ENCODE measurements at places on chromosomes 1 and 21. TPM values are rescaled to one million over a fixed set of nuclear protein-coding genes. Genes with fewer than 3 reads are reported as not detected.
A peak's percentile ranks its signal among the peaks of the same experiment; 100 is the strongest.

WDR64 gene
- 0.37 TPM for total RNA-seq

DNA sequence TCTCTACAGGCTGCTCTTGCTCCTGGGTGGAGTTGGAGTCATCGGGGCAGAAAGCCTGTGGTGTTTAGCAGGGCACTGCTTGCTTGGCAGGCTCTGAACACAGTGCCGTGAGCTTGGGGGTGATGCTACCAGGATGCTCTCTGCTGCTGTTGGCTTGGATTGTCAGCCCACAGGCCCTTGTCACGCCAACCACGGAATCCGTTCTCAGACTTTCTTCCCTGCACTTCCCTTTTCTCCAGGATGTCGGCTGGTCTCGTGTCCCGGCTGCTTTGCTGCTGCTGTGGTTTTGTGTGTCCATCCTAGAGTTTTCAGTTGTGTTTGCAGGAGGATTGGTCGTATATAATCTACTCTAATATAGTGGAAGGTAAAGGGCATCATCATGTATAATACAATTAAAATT is 44.4 kb upstream of the TTC34 start:
- H3K4me1 ChIP-seq, result peaks cover 13% of the 10 kb centered on the region
- no peak overlapping the region for H3K4me3 ChIP-seq
- H3K27ac ChIP-seq, result no peak overlapping the region
- H3K27me3 ChIP-seq, result peaks cover 12% of the 10 kb centered on the region
- no peak for DNase-seq

GRCh38 chr1:17955302-17956285 is 152.0 kb upstream of the IGSF21 start:
- H3K36me3 ChIP-seq, result peaks cover 14% of the 10 kb centered on the region
- no peak overlapping the region for H3K4me3 ChIP-seq
- DNase-seq, result no peak
- peaks cover 4% of the 10 kb centered on the region for H3K4me1 ChIP-seq
- H3K27me3 ChIP-seq, result peaks cover 59% of the 10 kb centered on the region

DNA sequence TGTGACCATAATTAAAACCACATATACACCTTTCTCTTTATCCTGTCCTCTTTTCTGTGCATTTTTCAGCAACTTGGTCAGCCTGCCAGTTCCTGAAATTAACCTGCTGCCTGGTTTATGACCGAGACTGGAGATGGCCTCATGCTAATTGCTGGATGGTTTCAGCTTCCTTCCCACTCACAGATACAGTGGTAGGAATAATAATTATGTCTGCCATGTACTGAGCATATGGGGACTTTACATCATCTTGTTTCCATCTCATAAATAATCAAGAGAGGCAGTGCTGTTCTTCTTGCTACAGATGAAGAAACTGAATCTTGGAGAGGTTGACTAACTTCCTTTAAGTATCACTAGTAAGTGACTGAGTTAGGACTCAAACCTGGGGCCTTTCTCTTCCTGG is 148.2 kb downstream of the NOS1AP start:
- no peak overlapping the region for H3K27ac ChIP-seq
- H3K36me3 ChIP-seq, result no peaks in the 10 kb centered on the region
- no peak overlapping the region for H3K4me3 ChIP-seq
- peaks cover 2% of the 10 kb centered on the region for H3K4me1 ChIP-seq
- H3K27me3 ChIP-seq, result peaks cover 75% of the 10 kb centered on the region

- H3K4me3 ChIP-seq, result no peak overlapping the region
- H3K4me1 ChIP-seq, result peaks cover 7% of the 10 kb centered on the region
- H3K27ac ChIP-seq, result no peak overlapping the region
These were observed 9.3 kb upstream of the KLHDC8A start for GRCh38 chr1:205365945-205366463.

C8A gene
- total RNA-seq, result not detected

DNA sequence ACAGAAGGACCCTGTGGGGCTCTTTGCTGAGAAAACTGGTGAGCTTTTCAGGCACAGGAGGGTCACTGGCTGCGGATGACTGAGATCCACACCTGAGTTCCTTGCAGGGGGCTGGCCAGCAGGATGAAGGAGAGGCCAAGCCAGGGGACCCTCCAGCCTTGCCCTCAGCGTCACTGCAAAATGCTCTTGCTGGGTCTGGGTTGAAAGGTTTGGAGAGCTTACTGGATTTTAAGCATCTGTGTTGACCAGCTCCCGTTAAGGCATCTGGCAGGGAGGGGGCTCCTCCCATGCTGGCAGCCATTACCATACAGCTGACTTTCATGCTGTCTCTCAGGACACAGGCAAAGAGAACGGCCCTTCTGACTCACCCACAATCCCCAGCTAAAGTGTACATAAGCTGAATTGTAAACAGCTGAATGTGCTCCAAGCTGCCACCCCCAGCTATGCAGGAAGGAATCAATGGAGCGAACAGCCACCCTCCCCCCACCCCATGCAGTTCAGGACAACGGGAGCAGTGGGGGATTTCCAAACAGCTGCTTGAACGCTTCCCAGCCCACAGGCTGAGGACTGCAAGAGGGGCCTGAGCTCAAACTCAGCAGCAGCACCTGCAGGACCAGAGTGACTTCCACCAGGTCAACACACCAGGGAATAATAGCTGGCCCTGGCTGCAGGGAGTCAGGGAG is 21.3 kb upstream of the A3GALT2 start:
- H3K4me1 ChIP-seq, result peaks cover 29% of the 10 kb centered on the region
- H3K4me3 ChIP-seq, result no peak overlapping the region
- H3K27ac ChIP-seq, result no peak overlapping the region
- DNase-seq, result no peak
- H3K27me3 ChIP-seq, result no peaks in the 10 kb centered on the region

CYP4X1 gene
- total RNA-seq, result not detected

DNA sequence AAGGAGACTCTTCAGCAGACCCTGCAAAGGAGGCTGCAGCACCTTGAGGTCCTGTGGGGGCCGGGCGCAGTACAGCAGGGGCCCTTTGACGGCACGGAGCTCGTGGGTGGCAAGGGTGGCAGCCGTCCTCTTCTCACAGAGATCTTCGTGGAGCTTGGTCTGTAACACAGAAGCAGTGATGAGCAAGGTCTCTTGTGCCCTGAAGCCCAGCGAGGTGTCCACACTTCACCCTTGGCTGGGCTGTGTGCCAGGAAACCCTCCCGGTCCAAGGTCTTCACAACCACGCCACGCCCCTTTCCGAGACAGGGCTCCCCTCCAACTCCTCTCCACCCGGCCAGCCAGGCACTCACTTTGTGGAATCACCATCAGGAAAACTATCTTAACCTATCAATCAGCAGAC is 11.3 kb downstream of the LRRC47 start:
- peak overlapping the region; percentile 81 for H3K27ac ChIP-seq
- peaks cover 7% of the 10 kb centered on the region for H3K36me3 ChIP-seq
- H3K27me3 ChIP-seq, result no peaks in the 10 kb centered on the region
- DNase-seq, result no peak
- no peak overlapping the region for H3K4me3 ChIP-seq

- no peaks in the 10 kb centered on the region for H3K36me3 ChIP-seq
- H3K4me3 ChIP-seq, result no peak overlapping the region
- peaks cover 2% of the 10 kb centered on the region for H3K4me1 ChIP-seq
- peaks cover 49% of the 10 kb centered on the region for H3K27me3 ChIP-seq
- no peak overlapping the region for H3K27ac ChIP-seq
These were observed 7.6 kb upstream of the ERG start for GRCh38 chr21:38505654-38506523.

HES3 gene
- total RNA-seq, result not detected

CYP4Z1 gene
- not detected for total RNA-seq

DNA sequence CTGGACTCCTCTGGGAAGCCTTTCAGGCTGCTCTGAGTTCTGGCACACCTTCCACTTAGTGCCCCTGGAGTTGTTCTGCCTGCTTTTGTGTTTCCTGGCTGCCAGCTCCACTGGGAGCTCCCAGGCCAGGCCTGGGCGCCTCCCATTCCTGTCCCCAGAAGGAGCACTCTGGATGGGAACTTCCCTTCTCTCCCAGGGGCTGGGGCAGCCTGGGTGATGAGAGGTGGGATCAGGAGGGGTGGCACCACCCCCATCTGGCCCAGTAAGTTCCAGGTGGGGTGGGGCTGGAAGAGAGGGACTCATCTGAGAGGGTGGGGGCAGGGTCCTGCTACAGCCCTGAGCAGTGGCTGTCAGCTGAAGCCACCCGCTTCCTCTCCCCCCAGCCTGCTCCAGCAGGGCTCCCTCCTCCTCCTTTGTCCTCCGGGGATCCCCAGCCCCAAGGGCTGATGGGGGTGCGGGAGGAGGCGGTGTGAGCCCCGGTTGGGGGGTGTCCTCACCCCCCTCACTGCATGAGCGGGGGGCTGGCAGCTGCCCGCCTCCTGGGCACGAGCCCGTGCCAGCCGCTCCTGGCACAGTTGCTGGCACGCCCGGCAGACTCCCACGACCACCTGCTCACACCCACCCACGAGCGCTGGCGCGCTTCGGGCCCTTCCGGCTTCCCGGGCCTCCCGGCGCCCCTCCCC is 4.7 kb downstream of the FOXO6 start:
- H3K4me3 ChIP-seq, result peak overlapping the region; percentile 12
- peaks cover 14% of the 10 kb centered on the region for H3K4me1 ChIP-seq
- peaks cover 11% of the 10 kb centered on the region for H3K36me3 ChIP-seq
- H3K27me3 ChIP-seq, result peaks cover 44% of the 10 kb centered on the region
- no peak for DNase-seq

VHLL gene
- not detected for total RNA-seq

DNA sequence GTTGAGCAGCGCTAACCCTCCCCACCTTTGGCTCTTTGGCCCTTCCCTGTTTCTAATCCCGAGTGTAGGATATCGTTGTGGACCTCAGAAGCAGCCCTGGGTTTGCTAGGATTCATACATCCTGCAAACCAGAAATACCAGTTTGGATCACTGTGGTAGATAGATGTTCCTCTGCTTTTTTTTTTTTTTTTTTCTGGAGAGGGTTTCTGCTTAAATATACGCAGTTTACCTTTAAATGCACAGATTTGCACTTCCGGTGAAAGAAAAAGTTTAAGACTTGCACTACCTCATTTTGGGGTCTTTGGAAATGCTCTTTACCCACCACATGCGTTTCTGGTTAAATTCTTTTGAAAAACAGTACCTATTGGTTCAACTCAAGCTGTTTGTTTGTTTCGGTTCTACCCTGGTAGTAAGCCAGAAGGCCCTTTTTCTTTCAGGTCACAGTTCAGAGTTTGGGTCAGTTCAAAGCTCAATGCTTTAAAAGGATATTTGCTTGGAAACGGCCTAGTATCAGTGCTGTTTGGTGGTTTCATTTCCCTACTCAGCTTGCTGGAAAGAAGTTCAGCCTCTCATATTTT is 908 bp downstream of the DDI2 start:
- no peaks in the 10 kb centered on the region for H3K36me3 ChIP-seq
- H3K27me3 ChIP-seq, result no peaks in the 10 kb centered on the region
- peak overlapping the region; percentile 90 for H3K27ac ChIP-seq

REN gene
- not detected for total RNA-seq

PIP5K1A gene
- 43.3 TPM for total RNA-seq

PALMD gene
- total RNA-seq, result not detected

DNA sequence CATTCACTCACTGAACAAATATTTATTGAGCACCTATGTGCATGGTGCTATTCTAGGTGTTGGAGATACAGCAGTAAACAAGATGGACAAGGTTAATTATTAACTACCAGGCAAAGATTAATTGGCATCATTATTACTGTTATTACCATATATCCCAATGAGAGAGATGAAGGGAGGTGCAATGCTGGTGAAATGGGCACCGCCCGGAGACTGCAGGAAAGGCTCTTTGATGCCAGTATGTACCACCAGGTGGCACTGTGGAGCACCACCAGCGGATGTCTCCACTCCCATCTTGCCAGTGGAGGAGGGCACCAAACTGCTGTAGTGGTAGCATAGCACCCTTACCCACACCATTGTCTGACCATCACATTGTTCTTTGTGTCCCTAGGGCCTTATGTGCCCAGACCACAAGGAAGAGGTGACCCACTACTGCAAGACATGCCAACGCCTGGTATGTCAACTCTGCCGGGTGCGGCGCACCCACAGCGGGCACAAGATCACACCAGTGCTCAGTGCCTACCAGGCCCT is 3.0 kb downstream of the TRIM46 start:
- no peaks in the 10 kb centered on the region for H3K27me3 ChIP-seq
- peaks cover 9% of the 10 kb centered on the region for H3K36me3 ChIP-seq
- H3K4me1 ChIP-seq, result peaks cover 37% of the 10 kb centered on the region
- H3K27ac ChIP-seq, result peak overlapping the region; percentile 98
- peak overlapping the region; percentile 43 for H3K4me3 ChIP-seq

DNA sequence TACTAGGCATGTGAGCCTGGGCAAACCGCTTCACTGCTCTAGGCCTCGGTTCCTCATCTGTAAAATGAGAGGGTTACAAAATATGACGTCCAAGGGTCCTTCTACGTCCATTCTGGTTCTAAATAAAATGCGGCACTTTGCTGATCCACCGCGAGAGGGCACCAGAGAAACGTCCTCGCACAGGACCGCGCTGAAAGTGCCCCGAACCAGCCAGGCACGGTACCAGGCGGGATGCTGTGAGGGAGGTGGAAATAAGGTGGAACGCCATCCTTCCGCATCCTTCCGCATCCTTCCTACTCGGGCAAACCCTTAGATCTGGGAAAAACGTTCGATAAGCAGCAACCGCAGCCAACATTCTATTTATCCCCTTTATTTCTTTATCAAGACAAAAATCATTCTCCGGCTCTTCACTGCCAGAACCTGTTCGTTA is 60.3 kb upstream of the KRTAP19-8 start:
- H3K36me3 ChIP-seq, result peaks cover 3% of the 10 kb centered on the region
- peak; percentile 64 for DNase-seq
- H3K4me3 ChIP-seq, result peak overlapping the region; percentile 68
- no peak overlapping the region for H3K27ac ChIP-seq

- H3K4me3 ChIP-seq, result peak overlapping the region; percentile 88
- peaks cover 45% of the 10 kb centered on the region for H3K27me3 ChIP-seq
- peaks cover 6% of the 10 kb centered on the region for H3K4me1 ChIP-seq
- peak overlapping the region; percentile 19 for H3K27ac ChIP-seq
- H3K36me3 ChIP-seq, result no peaks in the 10 kb centered on the region
- DNase-seq, result no peak
These were observed 1.8 kb upstream of the MEX3A start for GRCh38 chr1:156083800-156084790.

BEST4 gene
- total RNA-seq, result 1.4 TPM

DNA sequence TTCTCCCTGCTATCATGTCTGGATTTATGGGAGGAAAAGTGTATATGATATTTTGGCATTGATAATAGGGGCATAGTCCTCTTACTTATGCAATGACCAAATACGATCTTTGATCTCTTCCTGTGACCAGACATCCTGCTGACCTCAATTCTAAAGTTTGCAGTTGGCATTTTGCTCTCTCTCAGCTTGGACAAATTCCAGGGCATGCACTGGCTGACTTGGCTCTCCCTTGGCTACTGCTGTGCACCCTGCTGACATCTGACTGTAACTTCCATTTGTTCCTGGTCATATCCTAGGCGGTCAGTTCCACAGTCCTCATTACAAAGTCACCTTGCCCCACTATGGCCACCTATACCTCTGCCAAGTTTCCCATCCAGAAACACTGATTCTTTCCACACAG is 380.7 kb upstream of the NR5A2 start:
- no peaks in the 10 kb centered on the region for H3K4me1 ChIP-seq
- H3K4me3 ChIP-seq, result no peak overlapping the region
- H3K36me3 ChIP-seq, result no peaks in the 10 kb centered on the region

GRCh38 chr1:208939537-208940085 is 643.9 kb upstream of the CAMK1G start:
- no peaks in the 10 kb centered on the region for H3K4me1 ChIP-seq
- H3K36me3 ChIP-seq, result no peaks in the 10 kb centered on the region
- peaks cover 27% of the 10 kb centered on the region for H3K27me3 ChIP-seq
- H3K4me3 ChIP-seq, result no peak overlapping the region

MPZ gene
- 2.9 TPM for total RNA-seq

IFNLR1 gene
- 1.3 TPM for total RNA-seq

GRCh38 chr21:46081022-46081861 is 16.7 kb upstream of the COL6A2 start:
- peaks cover 12% of the 10 kb centered on the region for H3K27me3 ChIP-seq
- H3K4me3 ChIP-seq, result no peak overlapping the region
- H3K4me1 ChIP-seq, result peaks cover under 1% of the 10 kb centered on the region
- no peak for DNase-seq
- no peak overlapping the region for H3K27ac ChIP-seq

NUP210L gene
- total RNA-seq, result not detected

IL23R gene
- total RNA-seq, result 2.8 TPM

Data from T-helper 17 cell (primary cell).